GM23248 (cell line): ENCODE measurements at places on chromosomes 5 and 9. TPM values are rescaled to one million over a fixed set of nuclear protein-coding genes. Genes with fewer than 3 reads are reported as not detected.

FOXD4 gene
- 0.63 TPM in 1 of 2 replicates, not detected in the other for total RNA-seq

FAM151B gene
- total RNA-seq, result 3.4 and 7.8 TPM in 2 replicates

SOX30 gene
- total RNA-seq, result not detected in 2 replicates

N4BP3 gene
- 0.32 and 0.38 TPM in 2 replicates for total RNA-seq

GRCh38 chr5:149886060-149886459 lies 58.5 kb downstream of the PDE6A start:
- peak; percentile 6 for DNase-seq

GRCh38 chr9:116030517-116030916 lies 123.1 kb upstream of the PAPPA start:
- DNase-seq, result no peak

GRCh38 chr9:130414081-130414731 lies 30.6 kb upstream of the ASS1 start:
- DNase-seq, result no peak

DNA sequence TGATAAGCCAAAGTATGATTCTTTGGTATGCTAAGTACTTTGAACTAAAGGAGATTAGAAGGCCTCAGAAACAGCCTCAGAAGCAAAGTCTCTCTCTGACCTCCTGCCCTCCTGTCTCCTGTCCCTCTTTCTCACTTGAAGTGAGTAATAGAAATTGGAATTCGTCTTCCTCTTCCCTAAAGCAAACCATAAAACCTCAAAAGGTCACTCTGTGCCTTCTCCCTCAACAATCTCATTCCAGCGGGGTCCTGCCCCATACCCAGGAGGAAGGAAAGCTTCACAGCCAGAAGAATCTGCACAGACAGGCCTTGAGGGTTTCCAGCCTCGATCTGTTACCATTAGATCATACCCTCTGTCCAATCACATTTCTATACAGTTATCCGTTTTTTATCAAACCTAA lies 87.8 kb downstream of the HAPLN1 start:
- peak; percentile 10 for DNase-seq
